GF-D8 (cell line): ENCODE measurements at places on chromosomes 4 and X.

DNA sequence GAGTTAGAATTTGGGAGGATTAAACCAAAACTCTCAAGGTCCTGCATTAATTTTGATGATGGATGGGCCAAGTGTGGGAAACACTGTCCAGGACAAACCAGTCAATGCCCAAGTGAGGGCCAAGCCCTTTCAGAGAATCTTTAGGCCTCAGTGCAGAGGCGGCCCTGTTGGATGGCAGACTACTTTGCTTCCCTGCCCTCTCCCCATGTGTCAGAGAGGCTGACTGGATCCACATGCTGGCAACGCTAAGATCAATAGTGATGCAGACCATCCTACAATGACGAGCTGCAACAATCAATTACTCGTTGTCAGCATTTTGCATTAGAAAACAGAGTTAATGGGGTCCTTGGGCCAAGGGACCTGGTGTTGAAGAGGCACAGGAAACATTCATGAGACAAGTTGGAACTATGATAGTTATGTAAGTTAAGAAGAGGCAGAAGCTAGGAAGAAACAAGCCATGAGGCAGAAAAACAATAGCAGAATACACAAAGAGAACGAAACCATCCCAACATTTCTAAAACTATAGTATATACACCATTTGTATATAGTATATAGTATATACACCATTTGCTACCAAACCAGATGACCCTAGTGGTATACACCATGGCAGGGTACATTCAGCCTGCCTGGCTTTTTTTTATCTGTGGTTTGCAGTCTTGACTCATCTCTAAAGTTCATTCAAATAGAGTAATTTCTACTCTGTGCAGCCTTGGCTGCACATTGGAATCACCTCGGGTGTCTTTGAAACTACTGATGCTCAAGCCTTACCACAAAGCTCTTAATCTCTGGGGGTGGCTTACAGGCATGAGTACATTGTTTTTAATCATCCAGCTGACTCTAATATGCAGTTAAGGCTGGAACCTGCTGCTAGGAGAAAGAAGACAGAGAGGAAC lies 147.7 kb upstream of the GYPA start:
- no peak for DNase-seq

GRCh38 chr4:26288355-26288909 lies 32.4 kb upstream of the RBPJ start:
- DNase-seq: peak; percentile 89

- DNase-seq: no peak
Measured at GRCh38 chr4:44985938-44986337, 259.6 kb upstream of the GNPDA2 start.

- DNase-seq: no peak
Measured at GRCh38 chr4:154047733-154048132, 258.9 kb upstream of the SFRP2 start.

GRCh38 chr4:121728066-121728465 lies 31.3 kb upstream of the ANXA5 start:
- no peak for DNase-seq

- DNase-seq: no peak
Measured at GRCh38 chr4:76950052-76950955, 752 bp downstream of the SEPTIN11 start.

DNA sequence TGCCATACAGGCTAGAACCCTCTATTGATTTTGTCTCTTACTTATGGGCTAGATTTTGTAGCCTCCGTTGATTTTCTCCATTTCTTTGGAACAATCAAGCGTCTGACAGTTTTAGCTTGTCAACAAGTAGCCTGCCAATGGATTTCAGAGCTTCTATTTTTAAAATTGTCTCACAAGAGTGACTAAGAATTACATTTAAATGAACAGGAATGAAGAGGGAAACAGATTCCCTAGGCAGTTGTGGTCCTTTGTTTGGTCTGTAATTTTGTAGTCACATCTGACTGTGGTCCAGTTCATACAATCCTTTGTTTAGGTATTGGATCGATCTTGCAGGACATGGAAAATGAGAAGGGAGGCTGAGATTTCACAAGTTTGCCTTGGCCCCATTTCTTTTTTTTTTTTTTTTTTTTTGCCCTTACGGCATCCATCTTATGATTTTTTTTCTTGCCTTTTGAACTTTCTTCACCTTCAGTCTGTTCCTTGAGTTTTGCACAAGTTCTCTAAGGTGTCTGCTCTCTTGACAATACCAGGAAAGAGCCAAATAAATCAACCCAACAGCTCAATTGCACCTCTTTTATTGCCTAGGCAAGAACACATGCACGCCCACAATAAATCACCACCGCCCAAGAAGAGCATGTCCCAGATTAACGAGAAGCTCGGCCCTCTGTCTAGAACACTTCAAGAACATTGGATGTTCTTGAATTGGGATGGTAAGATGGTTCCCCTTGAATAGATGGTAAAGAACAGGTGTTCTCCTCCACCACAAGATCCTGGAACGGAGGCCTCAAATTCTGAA lies 86.5 kb upstream of the EGFL6 start:
- no peak for DNase-seq

GRCh38 chr4:6957994-6958393 lies 48.4 kb downstream of the TBC1D14 start:
- no peak for DNase-seq

- peak; percentile 27 for DNase-seq
Measured at GRCh38 chr4:23269566-23269965, 576.8 kb downstream of the GBA3 start.

DNA sequence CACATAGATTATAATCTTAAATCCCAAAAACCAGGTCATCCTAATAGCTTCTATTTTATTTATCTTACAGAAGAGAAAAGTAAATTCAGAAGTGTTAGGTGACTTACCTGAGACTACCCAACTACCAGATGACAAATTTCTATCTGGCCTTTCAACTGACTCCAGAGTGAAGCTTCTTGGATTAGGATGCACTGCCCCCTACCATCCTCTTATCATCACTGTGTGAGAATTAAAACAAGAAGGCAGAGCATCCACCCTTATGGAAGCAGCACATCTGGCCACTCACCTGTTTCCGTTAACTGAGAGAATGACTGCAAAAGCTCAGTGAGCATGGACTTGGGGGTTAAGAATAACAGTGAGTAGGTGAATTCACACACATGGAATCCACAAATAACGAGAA lies 502.6 kb upstream of the TECRL start:
- no peak for DNase-seq
